ENCODE measurements at places on chromosomes 13 and 19. TPM values are rescaled to one million over a fixed set of nuclear protein-coding genes. Genes with fewer than 3 reads are reported as not detected.

GRCh38 chr13:109400624-109401257 is 385.6 kb downstream of the IRS2 start:
- no peak for DNase-seq

GRCh38 chr19:30387311-30388115 is 15.3 kb downstream of the ZNF536 start:
- DNase-seq = peak; percentile 74

DNA sequence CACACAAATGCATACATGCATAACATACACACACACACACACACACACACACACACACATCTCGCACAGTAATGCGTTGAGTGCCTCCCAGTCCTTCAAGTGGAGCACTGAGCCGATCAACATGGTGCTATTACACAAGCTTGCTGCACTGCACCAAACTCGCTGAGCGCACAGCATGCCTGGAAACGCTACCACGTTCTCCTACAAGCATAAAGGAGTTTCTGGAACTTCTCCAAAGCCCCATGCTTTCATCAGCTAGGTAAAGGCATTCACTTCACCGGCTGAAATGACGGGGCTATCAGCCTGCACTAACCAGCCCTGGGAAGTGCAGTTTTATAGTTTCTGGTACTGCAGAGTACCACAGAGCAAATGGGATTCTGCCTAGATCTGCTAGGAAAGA is 92.7 kb downstream of the FGF14 start:
- DNase-seq = no peak

GRCh38 chr13:22200440-22200839 is 529.6 kb downstream of the FGF9 start:
- no peak for DNase-seq

DNA sequence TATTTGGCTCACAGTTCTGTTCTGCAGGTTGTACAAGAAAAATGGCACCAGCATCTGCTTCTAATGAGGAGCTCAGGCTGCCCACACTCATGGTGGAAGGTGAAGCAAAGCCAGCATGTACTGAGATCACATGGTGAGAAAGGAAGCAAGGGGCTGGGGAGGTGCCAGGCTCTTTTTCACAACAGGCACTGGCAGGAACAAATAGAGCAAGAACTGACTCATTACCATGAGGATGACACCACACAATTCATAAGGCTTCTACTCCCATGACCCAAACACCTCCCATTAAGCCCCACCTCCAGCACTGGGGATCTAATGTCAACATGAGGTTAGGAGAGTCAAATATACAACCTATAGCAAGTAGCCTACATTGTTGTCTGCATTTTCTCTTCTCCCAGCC is 522.6 kb downstream of the RFC3 start:
- no peak for DNase-seq

- DNase-seq = no peak
Measured at GRCh38 chr13:98992355-98992754, 14.5 kb upstream of the DOCK9 start.

GRCh38 chr13:113884821-113885220 is 20.9 kb upstream of the GAS6 start:
- DNase-seq = no peak

Gene MPHOSPH8
- 34.1 TPM for total RNA-seq

Gene LRRC63
- not detected for total RNA-seq

All from cardiac septum (tissue), 1 donor.